ENCODE measurements at places on chromosomes 12 and 14. TPM values are rescaled to one million over a fixed set of nuclear protein-coding genes. Genes with fewer than 3 reads are reported as not detected.

Gene DUSP6
- total RNA-seq = 9.5 TPM

Gene WDHD1
- 7.8 TPM for total RNA-seq

Gene GALNT16
- 0.32 TPM for total RNA-seq

Gene KRT77
- total RNA-seq = not detected

Gene OR4E2
- not detected for total RNA-seq
